ENCODE measurements at places on chromosomes 7 and 10.

DNA sequence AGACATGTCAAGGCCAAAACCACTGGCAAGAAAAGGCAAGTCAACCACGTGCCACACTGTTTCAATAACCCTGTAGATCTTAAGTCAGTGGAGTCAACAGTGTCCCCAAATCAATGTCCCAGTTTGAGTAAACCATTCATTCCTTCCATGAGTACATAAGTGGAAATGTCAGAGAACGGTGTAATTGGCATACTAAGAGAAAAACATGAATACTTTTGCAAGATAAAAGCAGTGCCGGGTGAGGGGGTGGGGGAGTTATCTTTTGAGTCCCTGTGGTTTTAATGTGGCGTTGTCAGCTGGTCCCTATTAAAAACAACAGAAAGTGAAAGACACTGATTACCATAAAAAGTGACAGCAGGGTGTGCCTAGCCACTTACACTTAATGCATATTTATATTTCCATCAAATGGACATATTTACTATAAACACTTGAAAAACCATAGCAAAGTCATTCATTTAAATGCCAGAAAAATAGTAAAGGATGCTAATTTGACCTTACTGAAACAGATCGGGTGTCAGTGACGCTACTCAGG lies 37.8 kb downstream of the RSU1 start:
- no peak for DNase-seq

GRCh38 chr10:88440541-88440940 lies 142.6 kb downstream of the RNLS start:
- no peak for DNase-seq

- DNase-seq = peak; percentile 85
These were observed 82.5 kb downstream of the ZNF467 start for GRCh38 chr7:149690688-149691446.

- DNase-seq = peak; percentile 85
These were observed 31.2 kb downstream of the GPRIN2 start for GRCh38 chr10:46525177-46525823.

DNA sequence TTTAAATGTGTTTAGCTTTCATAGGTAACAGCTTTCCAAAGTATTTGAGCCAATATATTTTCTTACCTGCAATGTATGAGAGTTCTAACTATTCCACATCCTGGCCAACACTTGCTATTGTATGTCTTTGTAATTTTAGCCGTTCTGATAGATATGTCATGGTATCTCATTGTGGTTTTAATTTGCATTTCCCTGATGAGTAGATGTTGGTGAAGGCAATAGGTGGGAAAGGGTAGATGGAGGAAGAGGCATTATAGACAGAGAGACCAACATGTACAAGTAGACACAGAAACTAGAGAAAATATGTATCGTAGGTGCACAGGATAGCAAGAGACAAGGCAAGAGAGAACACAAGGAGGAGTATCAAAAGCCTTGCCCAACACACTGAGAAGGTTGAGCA lies 54.8 kb upstream of the CCDC71L start:
- DNase-seq = no peak

DNA sequence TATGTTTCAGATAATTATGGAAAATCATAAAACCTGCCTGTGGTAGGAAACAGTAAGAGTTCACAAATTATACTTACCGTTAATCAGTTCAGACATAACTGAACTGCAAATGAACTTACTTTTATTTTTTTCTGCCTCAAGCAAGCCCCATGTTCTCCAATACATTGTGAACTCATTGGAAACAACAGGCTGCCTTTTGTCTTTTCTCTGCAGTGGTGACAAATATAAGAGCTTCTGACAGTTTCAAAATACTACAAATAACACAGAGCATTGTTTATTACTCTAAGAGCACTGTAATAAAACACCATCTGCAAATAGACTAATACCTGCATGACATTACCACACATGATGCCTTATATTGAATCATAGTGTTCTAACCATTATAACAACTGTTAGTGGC lies 94.0 kb upstream of the CDCA7L start:
- DNase-seq = no peak

DNA sequence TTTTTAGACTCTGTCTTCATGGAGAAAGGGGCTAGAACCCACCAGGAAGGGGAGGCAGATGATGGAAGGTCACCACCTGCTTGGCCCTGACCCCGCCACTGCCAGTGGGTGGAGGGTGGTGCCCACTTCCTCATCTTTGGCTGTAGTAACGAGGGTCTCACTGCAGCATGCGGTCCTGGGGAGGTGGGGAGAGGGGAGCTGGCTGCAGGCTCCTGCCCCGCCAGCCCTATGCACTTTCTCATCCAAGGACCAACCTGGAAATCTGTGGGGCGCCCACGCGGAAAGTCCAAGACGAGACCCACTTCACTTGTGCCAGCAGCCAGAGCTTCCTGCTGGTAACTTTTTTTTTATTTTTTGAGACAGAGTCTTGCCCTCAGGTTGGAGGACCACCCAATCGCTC lies 101.0 kb downstream of the CUX1 start:
- DNase-seq = no peak

DNA sequence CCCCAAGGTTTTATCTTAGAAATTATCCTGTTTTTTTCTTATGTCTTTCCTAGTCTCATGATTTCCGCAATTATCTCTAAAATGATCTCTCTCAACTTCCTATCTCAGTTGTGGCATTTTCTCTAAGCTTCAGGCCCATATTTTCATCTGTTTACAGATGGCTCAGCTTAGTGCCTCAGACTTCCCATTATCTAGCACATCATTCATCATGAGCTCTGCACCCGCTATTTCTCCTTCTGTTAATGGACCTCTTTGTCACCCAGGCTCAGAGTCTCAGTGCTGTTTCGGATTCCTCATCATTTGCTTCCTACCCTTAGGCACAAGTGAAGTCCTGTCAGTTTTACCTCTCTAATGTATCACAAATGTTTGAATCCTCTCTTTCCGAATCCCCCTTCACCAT lies 84.1 kb downstream of the BMPR1A start:
- DNase-seq = no peak

- no peak for DNase-seq
These were observed 104.5 kb upstream of the MKLN1 start for GRCh38 chr7:131223151-131223550.

DNA sequence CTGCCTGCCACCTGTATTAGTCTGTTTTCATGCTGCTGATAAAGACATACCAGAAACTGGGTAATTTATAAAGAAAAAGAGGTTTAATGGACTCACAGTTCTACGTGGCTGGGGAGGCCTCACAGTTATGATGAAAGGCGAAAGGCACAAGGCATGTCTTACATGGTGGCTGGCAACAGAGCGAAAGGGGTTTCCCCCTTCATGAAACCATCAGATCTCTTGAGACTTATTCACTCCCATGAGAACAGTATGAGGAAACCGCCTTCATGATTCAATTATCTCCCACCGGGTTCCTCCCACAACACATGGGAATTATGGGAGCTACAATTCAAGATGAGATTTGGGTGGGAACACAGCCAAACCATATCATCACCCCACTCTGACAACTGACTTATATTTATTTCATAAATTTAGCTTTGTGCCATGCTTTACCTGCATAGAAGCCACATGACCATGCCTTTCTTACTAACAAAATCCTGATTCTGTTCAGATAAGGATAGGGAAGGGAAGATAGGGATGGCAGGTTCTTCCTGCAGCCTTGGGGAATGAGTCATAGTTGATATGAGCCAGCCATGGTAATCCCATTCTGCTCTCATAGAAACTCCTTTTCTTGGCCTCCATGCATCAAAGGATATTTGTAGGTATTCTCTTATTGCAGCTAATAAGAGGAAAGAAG lies 191.3 kb upstream of the AGK start:
- no peak for DNase-seq

DNA sequence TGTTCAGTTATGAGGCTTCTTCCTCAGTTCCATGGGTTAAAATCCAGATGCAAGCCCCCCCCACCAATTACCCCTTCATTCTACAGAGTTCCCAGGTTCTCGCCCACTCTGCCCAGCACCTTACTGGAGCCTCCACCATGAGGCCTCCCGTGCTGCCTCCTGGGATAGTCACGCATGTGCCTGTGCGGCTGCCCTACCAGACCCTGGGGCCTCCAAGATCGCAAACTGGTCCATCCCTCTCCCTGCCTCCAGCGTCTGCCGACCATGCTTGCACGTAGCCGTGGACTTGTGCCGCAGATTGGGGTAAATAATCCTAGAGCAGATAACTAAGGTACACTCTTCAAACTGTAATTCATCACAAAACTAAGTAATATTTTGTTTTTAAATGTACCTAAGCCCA lies 611.2 kb downstream of the PTPRN2 start:
- DNase-seq = no peak

DNA sequence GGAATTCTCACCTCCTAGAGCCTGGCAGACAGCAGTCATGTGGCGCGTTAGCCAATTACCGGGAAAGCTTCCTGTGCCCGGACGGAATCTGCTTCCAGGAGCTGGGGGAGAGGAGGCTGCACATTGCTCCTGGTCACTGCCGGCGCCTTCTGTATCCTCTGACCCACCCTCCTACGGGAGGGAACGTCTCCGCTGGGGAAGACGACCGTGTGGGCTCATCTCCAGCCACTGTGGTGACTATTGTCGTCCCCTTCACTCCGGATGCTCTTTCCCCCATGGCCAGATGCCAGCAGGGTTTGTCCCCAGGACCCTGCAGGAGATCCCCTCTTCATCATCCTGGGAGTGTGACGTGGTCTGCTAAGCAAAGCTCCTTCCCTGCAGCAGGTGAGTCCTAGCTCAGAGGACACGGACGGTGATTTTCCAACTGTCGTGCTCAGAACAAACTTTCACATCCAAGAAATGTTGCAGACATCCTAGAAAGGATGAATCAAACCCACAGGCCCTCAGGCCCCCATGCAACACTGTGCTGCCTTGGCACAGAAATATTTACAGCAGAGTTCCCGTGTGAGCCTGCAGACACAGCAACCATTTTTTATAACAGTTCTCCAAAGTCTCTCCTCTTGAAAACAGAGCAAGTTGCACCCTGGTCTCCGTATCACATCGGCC lies 29.6 kb upstream of the FAM20C start:
- DNase-seq = peak; percentile 50

DNA sequence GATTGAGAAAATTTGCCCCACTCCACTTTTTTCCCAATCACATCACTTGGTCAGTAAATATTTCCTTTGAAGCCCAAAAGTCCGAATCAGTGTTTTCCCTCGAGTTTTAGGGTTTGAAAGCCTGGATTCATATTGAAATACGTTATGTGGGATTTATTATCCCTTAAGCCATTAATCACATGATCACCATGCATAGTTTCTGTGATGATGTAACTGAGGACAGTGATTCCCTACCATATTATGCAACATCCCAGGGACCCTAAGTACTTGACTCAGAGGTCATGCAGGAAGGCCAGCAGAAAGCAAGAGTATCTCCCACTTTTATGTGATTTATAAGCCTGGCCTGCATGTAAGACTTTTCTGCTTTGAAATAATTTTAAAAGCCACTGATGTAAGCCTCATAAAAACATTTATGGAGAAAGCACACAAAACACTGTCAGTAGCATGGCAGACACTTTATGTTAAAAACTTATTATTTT lies 630.6 kb upstream of the ZWINT start:
- DNase-seq = no peak

- peak; percentile 29 for DNase-seq
These were observed 41.9 kb downstream of the ENO4 start for GRCh38 chr10:116891208-116891607.

GRCh38 chr7:17646253-17646956 lies 293.9 kb downstream of the SNX13 start:
- DNase-seq = peak; percentile 67

DNA sequence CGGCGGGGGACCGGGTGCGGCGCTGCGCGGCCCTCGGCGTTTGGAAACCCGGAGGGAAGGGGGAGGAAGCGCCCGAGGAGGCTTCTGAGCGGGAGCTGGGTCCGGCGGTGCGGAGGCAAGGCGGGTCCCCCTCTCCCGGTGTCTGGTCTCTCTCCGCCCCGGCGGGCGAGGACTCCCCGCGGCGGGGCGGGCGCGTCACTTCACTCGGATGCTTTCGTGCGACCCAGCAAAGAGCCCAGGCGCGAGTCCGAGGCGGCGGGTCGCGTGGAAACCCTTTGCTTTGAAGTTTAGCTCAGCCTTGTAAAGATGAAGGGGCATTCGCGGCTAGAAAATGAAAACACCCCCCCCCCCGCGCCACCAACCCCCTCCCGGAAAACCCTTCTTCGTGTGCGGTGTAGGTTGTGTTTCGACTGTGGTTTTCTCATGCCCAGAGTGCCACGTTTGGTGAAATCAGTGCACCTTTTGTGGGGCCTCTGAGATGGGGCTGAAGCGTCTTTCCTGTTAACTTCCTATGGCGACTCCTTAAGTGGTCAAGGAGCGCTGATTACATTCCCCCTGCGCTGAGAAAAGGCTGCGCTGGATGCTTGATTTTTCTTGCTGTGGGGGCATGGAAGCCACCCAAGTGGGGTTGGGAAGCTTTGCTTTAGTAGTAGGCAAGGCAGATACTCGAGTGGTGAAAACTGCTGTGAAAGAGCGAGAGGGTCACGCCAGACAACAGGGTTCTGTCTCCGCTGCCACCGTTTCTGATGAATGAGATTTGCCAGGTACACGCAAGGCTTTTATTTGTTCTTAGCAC lies 876 bp downstream of the GNAI1 start:
- peak; percentile 69 for DNase-seq

- DNase-seq = no peak
These were observed 16.2 kb upstream of the AHCYL2 start for GRCh38 chr7:129208667-129209066.

GRCh38 chr10:124515244-124515970 lies 53.8 kb downstream of the LHPP start:
- DNase-seq = no peak

DNA sequence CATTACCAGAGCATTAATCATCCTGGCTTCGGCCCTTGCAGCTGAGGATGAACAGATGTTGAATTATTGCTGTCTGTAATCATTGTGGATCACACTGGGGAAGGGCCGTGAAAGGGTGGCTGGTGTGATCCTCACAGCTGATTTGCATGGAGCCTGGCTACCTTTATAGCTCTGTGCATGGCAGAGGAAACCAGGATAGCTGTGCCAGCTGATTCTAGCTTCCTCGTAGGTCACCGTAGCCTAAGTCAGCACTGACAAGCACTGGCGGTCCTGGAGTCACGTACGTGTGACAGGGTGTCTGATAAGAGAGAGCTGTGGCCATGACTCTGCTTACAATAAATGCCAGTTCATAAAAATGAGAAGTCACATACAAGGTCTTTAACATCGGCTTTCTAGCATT lies 76.5 kb downstream of the INSYN2A start:
- DNase-seq = no peak

DNA sequence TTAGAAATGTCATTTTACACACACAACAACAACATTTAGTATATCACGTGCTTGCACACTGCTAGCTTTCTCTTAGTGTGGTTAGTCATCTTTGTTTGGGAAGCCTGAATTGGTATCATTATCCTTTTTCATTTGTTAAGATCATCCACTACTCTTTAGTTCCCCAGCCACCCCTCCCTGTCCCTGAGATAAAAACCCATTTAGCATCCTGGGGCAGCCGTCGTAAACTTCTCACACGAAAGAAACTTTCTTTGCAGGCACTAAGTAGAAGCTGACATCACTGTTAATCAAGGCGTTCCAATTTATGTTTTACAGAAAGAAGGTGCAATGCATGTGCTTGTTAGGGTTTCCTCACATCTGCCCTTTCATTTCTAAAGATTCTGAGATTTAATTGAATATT lies 475.1 kb upstream of the FZD8 start:
- no peak for DNase-seq

DNA sequence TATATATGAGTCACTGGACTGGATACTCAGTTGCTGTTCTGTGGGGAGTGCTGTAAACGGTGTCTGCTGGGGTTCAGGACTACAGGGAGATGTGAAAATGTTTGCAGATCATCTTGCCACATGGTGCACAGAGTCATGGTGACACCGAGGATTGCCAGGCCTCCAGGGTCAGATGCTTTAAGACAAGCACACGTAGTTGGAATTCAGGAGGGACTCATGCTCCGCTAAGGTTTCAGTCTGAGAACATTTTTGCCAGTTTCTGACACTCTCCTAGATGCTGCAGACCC lies 211.3 kb downstream of the CXCL12 start:
- DNase-seq = peak; percentile 44
